Muscle of arm (tissue), 14 donors: ENCODE measurements at places on chromosomes 16 and 17.
A peak's percentile ranks its signal among the peaks of the same experiment; 100 is the strongest.

DNA sequence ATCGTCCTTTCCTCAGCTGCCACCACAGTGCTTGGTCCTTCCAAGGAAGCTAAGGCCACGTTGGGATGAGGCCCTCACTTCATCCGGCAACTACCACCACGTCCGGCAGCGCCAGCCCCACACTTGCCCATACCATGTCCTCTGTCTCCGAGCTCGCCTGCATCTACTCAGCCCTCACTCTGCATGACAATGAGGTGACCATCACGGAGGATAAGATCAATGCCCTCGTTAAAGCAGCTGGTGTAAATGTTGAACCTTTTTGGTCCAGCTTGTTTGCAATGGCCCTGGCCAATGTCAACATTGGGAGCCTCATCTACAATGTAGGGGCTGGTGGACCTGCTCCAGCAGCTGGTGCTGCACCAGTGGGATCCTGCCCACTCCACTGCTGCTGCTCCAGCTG lies 44.9 kb downstream of the TTC19 start:
- no peak for DNase-seq

DNA sequence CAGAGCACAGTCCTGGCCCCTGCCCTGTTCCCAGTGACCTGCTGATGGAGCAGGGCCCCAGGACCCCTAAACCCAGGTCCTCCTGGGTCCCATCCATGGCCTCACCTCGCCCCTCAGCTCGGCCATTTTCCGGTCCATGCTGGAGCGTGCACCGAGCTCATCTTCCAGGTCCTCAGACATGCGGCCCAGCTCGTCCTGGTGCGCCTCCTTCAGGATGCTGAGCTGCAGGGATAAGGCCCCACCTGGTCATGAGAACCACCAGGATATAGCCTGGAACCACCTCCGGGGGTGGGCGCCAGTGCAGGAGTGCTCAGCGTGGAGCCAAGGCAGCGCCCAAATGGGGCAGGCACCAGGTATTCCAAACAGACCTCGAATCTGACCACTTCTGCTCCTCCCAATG lies 17.9 kb downstream of the CCDC102A start:
- no peak for DNase-seq

DNA sequence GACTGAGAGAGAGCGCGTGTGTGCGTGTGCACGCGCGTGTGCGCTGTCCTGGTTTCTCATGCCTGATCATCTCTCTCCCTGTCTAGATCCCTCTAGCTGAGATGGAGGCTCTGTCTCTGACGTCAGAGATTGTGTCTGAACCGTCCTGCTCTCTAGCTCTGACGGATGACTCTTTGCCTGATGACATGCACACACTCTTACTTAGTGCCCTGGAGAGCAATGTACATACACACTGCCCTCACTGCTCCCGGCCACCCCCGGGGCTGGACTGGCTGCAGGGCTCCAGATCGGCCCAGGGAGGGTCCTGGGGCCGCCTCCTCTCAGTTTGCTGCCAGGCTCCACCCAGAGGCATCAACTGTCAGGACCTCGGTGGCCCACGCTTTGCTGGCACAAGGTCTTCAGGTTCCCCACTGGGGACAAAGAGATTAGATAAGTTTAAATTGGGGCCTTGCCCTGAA lies 13.1 kb upstream of the ABCC3 start:
- no peak for DNase-seq

GRCh38 chr17:79355165-79355564 lies 255.7 kb downstream of the RBFOX3 start:
- no peak for DNase-seq

DNA sequence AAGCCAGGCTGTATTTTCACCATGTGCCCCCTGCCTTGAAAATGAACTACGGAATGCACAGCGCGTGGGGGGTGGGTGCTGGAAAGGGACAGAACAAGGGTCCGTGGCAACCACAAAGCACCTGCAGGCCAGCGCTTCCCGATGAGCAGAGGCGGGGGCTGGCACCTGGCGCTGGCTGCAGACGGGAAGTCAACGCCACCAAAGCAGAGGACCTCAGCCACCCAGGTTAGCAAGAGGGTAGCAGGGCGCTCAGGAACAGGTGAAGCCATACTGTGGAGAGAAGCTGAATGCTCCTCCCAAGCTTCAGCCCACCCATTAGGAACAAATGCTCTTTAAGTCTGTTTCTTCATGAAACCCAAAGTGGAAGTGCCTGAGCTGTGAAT lies 64.7 kb downstream of the KLHDC4 start:
- no peak for DNase-seq

GRCh38 chr17:10360578-10360977 lies 12.2 kb downstream of the MYH13 start:
- no peak for DNase-seq

DNA sequence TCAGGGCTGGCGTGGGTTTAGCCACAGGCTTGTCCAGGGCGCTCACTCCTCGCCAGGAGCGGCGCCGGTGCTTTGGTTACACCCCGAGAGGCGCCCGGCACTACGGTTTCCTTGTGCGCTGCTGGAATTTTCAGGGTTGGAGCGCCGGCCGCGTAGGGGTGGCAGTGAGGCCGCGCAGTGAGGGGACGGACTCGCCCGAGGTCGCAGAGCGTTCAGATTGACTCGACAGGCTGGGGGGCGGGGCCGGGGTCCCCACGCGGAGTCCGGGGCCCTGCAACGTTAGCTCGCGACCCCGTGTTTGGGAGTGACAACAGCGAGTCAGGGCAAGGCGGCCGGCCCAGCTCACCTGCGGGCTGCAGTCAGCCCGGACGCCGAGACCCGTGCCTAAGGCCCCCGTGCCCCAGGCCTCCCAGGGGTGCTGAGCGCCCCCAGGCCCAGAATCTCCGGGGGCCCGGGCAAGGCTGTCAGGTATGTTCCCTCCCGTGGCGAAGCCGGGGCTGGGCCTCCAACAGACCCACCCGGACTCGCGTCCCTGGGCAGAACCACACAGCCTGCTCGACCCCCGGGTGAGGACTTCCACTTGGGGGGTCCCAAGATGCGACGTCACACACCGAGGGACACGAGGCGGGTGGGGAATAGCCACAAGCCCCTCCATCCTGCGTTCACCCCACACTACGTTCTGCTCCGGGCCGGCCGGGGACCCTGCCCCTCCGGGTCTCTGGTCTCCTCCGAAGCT lies 1.3 kb upstream of the ACTG1 start:
- no peak for DNase-seq

DNA sequence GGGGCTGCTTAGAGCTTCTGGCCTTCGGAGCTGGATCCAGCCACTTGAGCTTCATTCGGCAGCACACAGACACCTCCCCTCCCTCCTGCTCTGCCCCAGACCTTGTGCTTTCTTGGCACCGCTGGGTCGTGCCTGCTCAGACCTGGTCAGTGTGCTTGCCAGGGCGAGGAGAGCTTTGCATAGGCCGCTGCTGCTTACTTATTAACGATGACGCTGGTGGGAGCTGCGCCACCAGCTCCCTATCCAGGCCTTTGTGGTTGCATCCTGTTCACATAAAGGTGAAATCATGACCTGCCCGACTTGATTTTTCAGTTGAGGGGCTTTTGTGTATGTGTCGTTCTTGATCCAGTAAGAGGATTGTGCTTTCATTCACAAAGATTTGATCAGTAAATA lies 101.1 kb downstream of the MSI2 start:
- no peak for DNase-seq

- no peak for DNase-seq
These were observed 81.3 kb downstream of the GSG1L start for GRCh38 chr16:27982184-27982583.

DNA sequence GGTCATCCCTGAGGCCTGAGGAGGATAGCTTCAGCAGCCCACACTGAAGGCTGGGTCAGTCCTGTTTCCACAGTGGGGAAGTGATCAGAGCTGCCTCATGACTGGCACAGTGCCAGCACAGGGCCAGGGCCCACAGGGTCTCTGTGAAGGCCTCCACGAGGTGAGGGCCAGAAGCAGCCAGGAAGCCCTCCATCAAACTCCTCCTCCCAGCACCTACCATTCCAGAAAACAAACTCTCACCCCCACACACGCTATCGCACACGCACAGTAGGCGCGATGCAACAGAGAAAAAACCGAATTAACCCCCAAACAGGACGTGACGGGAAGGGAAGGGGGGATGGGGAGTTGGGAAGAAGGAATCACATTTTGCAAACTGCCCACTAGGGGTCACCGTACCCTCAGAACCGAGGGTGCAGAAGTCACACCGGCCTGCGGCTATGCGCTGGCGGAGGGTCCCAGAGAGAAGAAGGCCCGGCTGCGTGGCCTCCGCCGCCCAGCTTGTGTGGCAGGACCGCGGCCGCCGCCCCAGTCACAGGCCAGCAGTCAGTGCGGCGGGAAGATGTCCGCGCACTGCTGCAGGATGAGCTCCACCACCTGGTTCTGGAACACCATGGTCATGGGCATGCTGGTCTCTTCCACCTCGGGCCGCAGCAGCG lies 37.6 kb downstream of the ARHGAP27 start:
- DNase-seq: peak; percentile 89

- no peak for DNase-seq
These were observed 5.7 kb upstream of the TOX3 start for GRCh38 chr16:52552643-52553042.

- DNase-seq: peak; percentile 61
These were observed 716 bp downstream of the TMEM94 start for GRCh38 chr17:75457047-75457654.

- no peak for DNase-seq
These were observed 26.6 kb downstream of the N4BP1 start for GRCh38 chr16:48583075-48584065.

DNA sequence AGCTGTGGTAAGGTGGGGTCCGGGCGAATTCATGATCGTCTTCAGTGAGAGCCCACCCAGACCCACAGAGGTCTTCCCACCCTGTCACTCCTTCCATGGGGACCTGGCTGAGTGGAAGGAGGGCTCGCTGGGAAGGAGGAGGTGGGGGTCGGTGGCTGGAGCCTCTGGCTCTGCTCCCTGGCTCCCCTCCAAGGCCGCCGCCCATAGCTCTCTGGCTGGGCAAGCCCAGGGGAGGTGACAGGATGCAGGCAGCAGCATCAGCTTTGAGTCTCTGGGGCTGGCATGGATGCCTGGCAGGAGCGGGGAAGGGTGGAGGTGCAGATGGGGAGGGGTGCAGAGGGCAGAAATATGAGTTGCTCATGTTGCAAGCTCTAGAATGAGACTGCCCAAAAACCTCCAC lies 147.0 kb downstream of the ENGASE start:
- no peak for DNase-seq

DNA sequence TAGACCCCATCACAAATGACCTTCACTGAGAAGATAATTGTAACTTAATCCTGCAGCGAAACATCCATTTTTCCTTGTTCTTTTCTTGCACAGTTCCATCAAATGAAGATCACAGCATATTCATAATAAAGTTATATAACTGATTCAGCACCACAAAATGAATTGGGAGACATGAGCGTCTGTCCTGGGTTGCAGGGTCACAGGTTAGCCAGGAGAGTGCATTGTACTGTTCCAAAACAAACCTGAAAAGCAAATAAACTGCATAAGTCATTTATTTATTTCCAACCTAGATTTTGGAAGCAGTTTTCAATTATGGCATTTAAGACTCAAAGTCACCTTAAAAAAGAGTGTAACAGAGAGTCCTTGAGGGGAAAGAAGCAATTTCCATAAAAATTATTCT lies 18.6 kb upstream of the INTS2 start:
- no peak for DNase-seq

GRCh38 chr17:29449865-29450671 lies 59.9 kb downstream of the TAOK1 start:
- DNase-seq: no peak

- DNase-seq: no peak
These were observed 88.0 kb downstream of the CACNG1 start for GRCh38 chr17:67132366-67132765.

DNA sequence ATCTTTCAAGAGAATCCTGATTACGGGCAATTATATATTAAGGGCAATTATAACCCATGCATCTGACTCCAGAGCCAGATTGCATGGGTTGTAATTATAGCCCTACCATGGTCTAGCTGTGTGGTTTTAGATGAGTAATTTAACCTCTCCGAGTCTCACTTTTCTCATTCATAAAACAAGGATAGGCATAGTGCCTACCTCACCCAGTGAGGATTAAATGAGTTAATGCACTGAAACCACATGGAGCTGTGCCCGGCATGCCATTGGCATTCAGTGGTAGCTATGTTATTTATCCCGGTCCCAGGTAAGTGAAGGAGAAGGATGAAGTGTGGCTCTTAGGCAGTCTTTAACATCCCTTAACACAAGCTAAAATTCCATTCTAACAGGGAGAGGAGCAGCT lies 6.3 kb downstream of the SNX20 start:
- DNase-seq: no peak

- no peak for DNase-seq
These were observed 365.1 kb downstream of the CDH8 start for GRCh38 chr16:61671161-61671560.

GRCh38 chr17:76451506-76451905 lies 1.4 kb downstream of the UBE2O start:
- no peak for DNase-seq

- no peak for DNase-seq
These were observed 24.2 kb downstream of the CYB5B start for GRCh38 chr16:69448470-69449193.

DNA sequence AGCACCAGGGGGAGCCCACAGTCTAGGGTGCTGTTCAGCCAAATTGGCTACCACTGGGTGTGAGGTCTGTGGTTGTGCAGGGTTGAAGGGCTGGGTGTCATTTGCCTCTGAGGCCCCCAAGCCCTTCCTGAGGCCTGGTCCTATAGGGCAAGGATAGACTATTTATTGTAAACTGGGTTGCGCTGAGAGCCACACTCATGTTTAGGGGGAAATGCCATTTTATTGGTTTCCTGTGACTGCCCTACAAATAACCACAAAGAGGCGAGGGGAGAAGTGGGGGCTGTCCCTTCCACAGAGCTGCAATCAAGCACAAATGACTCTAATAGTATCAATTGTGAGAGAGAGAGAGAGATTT lies 3.6 kb upstream of the ZCCHC14 start:
- DNase-seq: no peak

DNA sequence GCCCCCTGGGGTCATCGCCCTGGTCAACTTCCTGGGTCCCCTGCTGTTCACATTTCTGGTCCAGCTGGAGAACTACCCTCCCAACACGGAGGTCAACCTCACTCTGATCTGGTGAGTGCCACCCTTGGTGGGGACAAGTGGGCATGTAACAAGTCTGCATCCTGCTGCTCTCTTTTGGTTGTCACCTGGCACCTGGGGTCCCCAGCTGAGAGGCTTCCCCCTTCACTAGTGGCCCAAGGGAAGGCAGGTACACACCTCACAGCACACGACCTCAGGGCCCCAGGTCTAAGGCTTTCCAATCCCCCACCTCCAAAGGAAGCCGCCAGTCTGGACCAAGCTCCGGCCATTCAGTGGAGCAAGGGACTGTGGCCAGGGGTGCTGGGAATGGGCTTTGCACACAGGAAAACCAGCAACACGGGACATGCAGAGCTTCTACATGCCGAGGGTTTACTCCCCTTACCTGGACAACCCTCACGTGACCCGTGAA lies 4.4 kb downstream of the TMC8 start:
- DNase-seq: no peak

GRCh38 chr16:84013787-84014569 lies 28.6 kb downstream of the SLC38A8 start:
- DNase-seq: no peak

GRCh38 chr17:61489719-61490490 lies 37.7 kb downstream of the TBX4 start:
- no peak for DNase-seq

GRCh38 chr16:47979164-47979520 lies 176.7 kb downstream of the ABCC12 start:
- DNase-seq: no peak

GRCh38 chr17:65393514-65393913 lies 167.9 kb downstream of the AXIN2 start:
- no peak for DNase-seq

GRCh38 chr17:55436224-55437158 lies 14.9 kb upstream of the MMD start:
- no peak for DNase-seq
